Fibroblast of mammary gland (primary cell): ENCODE measurements at places on chromosomes 1 and 21.

GRCh38 chr1:41917835-41918449 lies 780 bp downstream of the HIVEP3 start:
- no peak for DNase-seq

DNA sequence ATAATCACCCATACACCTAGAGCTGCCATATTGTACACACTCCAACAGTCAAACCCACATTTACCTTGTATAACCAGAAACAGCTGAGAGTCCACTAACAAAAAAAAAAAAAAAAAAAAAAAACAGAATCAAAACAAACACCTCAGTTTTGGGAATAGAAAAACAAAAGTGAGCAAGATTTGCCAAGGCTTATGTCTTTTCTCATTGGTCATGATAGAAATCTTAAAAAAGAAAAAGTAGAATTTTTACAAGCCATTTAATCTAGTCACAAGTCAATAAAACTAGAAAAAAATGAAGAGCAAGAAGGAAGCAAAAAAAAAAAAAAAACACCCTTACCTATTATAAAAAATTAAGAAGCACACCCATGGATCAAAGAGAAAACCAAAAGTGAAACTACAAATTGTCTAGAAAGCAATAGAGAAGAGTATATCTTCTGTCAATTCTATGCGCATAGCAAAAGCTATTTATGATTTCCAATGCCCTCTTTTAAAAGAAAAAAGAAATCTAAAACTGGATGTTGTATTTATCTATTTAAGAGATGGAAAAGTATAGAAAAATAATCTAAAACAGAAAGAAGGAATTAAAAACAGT lies 113.2 kb upstream of the GALNT2 start:
- DNase-seq = no peak

GRCh38 chr21:42379426-42380215 lies 13.3 kb upstream of the TFF1 start:
- no peak for DNase-seq

- DNase-seq = no peak
These were observed 10.6 kb upstream of the ATP6V1G3 start for GRCh38 chr1:198550941-198551524.

DNA sequence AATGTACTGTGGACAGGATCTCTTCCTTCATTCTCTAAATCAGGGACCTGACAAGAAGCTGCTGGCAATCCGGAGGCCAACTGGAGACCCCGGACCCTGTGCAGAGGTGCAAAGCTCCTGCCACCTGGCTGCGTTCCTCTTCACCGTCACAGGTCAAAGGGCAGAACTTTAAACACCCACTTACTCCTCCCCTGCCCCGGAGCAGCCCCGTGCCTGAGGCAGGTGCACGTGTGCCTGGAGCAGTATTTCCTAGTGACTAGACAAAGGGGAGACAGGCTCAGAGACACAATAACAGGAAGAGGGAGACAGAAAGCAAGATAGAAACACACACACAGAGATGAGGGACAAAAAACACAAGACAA lies 6.6 kb upstream of the PIGC start:
- DNase-seq = no peak

DNA sequence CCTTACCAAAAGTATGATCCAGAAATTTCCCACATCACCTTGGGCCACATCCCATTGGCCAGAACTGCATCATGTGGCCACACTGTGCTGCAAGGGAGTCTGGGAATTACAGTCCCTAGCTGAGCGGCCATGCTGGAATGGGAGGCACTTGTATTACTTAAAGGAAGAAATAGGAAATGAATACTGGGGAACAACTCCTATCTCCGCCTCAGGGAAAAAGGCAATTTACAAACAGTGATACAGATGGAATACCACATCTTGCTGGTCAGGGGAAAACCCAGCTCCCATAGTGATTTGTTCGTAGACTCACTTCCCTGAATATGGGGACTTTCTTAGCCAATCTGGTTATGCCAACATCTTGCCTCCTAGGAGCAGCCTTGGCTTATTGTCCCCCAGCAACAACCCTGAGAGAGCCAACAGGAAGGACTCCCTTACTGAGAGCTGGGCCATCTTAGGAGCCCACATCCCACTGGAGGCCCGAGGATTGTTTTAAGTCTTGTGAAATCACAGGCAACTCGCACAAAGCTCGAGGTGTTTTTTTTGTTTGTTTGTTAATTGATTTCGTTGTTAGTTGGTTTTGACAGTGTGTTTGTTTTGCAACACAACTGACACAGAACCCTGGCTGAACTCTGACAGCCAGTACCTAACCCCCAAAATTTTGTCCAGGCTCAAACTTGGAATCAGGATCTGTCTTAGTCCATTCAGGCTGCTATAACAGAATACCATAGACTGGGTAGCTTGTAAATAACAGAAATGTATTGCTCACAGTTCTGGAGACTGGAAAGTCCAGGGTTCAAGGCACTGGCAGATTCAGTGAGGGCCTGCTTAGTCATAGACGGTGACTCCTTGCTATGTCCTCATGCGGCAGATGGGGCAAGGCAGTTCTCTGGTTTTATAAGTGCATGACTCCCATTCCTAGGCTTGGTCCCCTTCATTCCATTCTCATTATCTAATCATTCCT lies 14.9 kb downstream of the CDA start:
- DNase-seq = peak; percentile 96

GRCh38 chr1:220076861-220077762 lies 12.5 kb downstream of the BPNT1 start:
- peak; percentile 5 for DNase-seq

- DNase-seq = no peak
These were observed 27.3 kb downstream of the F3 start for GRCh38 chr1:94514095-94514727.

DNA sequence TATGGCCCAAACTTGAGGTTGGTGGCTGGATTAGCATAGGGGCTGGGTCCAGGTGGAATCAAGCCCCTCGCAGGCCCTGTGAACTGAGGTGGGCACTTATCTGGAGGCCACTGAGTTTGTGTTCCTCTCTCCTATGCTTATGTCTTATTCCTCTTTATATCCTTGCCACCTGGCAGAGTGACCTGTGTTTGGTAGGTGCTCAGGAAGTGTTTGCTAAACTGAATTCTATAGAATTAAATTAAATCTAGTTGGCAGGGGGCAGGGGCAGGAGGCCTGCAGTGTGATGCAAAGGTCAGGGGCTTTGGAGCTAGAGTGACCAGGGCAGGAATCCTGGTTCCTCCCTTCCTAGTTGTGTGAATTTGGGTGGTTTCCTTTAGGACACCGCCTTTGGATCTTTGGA lies 1.1 kb upstream of the TMEM9 start:
- no peak for DNase-seq

DNA sequence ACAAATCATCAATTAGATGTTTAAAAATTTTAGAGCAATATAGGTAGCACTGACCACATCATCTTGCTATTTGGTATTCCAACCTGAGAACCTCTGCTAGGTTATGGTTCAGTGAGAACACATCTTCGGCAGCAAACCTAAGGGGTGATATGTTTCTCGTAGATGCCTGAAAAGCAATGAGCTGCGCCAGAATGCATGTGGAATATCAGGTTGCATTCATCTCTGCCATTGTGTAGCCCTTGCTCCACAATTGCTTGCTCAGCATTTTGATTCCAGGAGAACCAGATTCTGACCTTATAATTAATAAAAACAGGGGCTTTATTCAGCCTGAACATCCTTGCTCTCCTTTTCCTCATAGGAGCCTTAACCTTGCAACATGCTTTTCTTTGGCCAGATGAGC lies 408.1 kb downstream of the USH2A start:
- no peak for DNase-seq

DNA sequence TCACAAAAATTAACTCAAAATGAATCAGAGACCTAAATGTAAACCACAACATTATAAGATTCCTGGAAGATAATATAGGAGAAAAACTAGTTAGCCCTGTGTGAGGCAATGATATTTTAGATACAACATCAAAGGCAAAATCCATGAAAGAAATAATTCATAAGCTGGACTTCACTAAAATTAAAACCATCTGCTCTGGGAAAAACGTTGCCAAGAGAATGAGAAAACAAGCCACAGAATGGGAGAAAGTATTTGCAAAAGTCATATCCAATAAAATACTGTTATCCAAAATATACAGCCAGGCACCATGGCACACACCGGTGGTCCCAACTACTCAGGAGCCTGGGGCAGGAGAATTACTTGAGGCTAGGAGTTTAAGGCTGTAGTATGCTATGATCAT lies 70.3 kb downstream of the SYF2 start:
- DNase-seq = peak; percentile 60

GRCh38 chr1:228898582-228898992 lies 163.3 kb downstream of the RHOU start:
- no peak for DNase-seq

DNA sequence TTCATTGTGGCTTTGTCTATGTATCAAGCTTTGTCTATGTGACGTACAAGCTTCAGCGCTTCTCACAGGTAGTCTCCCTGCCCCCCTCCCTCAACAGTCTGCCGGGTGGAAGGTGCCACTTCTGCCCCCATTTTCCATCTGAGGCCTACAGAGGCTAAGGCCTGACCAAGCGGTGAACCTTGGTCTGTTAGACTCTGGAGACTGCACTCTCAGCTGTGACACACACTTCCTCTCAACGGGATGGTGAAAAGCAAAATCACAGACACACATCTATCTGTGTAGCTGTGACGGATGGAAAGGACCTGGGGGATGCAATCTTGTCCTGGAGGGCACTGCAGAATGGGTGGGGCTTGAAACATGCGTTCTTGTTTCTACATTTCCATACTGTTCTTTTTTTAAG lies 152.9 kb upstream of the EDN2 start:
- no peak for DNase-seq

- peak; percentile 47 for DNase-seq
These were observed 8.0 kb downstream of the PLXNA2 start for GRCh38 chr1:208235982-208236761.

- DNase-seq = peak; percentile 72
These were observed at the start of gene TMEM240 for GRCh38 chr1:1540090-1540817. TSS of gene TMEM240 (minus strand) at chr1:1540624. CDS start at chr1:1540346, 278 bp downstream.

GRCh38 chr1:41975121-41975520 lies 56.4 kb upstream of the HIVEP3 start:
- no peak for DNase-seq

DNA sequence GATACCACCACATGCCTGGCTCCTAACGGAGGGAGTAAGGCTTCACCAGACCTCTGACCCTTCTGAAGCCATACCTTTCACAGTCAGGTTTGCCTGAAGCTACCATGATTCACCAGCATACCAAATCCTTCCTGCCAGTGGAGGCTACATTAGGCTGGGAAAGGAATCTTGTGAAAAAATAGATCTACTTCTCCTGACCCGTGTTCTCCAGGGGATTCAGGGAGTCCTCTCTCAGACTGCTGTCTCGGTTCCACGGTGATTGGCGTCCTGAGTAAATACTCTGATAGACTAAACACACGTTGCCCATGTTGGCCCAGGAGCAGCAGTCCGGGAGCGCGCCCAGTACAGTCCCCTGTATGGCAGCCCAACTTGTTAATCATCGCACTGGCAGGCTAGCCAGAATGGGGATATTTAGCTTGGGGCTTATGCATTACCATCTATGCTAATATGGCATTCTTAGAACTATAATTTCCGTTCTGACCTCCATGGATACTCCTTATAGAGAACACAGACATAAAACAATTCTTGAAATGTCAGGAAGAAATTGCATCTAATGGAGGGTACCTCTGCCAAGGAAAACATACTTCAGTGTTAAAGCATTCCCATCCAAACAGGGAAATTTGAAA lies 173.2 kb downstream of the ROR1 start:
- DNase-seq = no peak

- peak; percentile 33 for DNase-seq
These were observed 104.0 kb upstream of the OLIG2 start for GRCh38 chr21:32921632-32922230.

DNA sequence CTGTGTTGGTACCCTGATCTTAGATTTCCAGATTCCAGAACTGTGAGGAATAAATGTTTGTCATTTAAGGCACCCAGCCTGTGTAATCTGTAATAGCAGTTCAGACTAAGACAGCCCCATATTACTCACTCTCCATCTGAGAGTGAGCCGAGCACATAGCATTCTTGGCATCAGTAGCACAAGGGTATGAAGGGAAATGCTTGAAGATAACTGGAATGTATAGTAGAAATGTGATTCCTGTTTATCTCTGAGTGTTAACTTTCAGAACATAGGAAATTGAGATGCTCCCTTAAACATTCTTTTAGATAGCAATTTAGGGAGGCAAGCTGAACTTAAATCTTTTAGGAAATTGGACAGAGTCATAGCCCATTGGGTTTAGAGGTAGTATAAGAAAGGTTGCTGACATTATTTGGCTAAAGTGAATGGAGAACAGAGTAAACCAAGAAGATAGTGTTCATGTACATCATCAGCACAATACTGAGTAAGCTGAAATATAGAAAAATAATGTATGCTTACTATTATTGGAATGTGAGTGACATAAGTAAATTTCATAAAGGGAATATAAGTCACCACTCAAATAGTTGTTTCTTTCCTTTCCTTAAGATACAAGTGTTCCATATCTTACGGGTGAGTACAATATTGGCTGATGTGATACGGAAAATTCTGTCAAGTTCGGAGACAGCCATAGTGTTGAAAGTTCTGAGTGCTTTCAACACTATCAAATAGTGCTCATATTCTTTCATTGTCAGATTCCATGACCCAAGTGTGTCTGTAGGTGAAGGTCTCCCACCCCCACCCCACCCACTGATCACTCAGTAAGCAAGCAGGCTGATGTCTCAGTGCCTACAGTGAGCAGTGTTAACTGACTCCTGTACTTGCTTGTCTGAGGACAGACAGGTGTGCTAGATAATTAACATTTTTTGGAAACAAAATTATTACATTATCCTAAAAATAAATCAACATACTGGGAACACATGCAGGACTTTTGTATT lies 73.7 kb downstream of the LRRC8D start:
- DNase-seq = peak; percentile 82

- DNase-seq = no peak
These were observed 10.9 kb downstream of the IGSF21 start for GRCh38 chr1:18118491-18118890.

DNA sequence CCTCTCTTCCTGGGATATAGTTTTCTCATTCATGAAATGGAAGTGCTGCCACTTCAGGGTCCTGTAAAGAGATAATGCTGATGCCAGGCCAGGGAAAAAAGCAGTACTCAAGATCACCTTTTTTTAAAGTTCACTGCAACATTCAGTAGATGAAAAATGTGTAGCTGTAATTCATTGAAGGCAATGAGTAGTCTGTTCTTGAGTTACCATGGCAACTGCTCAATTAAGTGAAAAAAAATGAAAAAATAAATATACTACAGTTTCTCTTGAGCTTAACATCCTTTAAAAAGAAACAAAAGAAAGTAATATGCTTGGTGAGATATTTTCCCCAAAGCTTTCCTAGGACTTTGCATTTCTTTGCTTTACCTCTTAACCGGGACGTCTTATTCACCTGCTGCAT lies 183.3 kb downstream of the AK5 start:
- DNase-seq = no peak
